ENCODE measurements at places on chromosomes 1 and 21.
A peak's percentile ranks its signal among the peaks of the same experiment; 100 is the strongest.

GRCh38 chr1:206909161-206909882 lies 12.1 kb downstream of the IL24 start:
- DNase-seq: no peak

DNA sequence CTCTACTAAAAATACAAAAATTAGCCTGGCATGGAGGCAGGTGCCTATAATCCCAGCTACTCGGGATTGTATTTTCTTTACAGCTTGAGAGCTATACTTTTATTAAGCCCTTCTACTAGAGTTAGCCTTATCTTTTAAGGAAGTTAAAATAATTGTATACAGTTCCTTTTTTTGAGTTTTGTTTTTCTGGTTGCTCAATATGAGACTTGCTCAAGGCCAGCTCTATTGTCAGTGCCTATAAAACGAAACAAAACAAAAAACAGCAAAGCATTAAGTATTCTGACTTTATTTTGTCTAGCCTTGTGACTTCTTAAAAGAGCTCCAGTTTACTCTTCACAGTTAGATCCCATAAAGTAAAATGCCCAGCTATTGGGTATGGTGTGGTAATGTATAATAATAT lies 17.2 kb downstream of the PKN2 start:
- DNase-seq: peak; percentile 84

- DNase-seq: no peak
Observed at GRCh38 chr1:185956881-185957280, 222.7 kb downstream of the HMCN1 start.

DNA sequence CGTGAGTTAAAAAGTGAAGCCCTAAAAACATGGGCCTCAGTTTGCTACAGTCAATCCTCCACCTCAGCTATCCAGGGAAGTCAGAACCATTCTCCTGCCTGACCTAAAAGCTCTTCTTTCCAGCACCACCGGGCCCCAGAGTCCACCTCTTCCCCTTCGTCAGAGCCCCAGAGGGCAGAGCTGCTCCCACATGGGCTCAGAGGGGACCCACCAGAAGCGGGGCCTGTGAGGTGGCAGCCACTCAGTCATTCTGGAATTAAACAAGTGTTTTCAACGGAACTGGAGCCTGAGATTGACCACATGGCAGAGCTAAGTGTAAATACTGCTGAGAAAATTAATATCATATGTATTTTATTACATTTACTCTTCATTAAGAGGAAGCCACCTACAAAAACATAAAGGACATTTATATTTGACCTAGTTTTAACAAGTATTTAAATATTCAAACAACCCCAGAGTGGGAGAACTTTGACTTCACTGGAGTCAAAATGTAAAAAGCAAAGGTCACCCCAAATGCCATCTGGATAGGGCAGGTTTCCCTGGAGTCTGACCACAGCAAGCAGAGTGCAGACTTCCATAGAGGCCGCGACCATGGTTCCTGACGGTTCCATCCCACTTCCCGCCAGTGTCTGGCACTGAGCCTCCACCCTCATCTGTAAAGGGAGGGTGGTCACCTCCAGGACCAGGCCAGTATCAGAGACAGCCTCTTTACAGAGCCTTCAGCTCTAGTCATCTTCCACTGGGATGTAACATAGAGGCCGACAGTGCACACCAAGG lies 1.8 kb downstream of the SUMO3 start:
- DNase-seq: no peak

- no peak for DNase-seq
Observed at GRCh38 chr1:166700696-166701095, 138.6 kb upstream of the POGK start.

DNA sequence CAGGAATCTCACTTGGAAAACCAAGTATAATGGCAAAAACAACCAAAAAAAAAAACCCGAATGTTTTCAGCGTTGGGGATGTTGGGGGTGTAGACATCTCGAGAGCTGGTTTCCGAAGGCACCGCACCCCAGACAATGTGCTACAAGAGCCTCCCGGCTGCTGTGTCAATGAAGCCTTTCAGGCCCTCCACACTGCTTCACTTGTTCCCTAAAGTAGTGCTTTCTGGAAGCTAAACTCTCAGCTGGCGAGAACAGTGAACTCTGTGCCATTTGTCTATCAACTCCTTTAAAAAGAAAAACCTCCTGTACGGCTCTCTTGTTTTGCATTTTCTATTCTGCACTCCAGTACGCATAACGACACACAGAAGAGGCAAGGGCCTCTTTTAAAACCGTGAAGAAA lies 32.5 kb downstream of the PLEKHO1 start:
- no peak for DNase-seq

- DNase-seq: no peak
Observed at GRCh38 chr1:180267211-180267561, 37.1 kb downstream of the LHX4 start.

DNA sequence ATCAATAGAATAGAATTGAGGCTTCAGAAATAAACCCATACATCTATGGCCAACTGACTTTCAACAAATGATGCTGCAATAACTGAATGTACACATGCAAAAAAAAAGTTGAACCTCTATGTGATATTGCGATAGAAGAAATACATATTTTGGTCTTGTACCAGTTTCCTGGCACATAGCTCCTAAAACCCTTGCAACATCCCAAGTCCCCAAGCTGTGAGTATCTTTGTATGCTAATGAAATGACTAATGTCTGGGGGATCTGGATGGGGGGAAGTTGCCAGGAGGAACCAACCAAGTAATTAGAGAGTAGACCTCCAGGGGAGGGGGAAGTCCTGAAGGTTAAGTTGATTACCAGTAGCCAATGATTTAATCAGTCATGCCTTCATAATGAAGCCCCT lies 24.4 kb downstream of the BLZF1 start:
- DNase-seq: no peak

DNA sequence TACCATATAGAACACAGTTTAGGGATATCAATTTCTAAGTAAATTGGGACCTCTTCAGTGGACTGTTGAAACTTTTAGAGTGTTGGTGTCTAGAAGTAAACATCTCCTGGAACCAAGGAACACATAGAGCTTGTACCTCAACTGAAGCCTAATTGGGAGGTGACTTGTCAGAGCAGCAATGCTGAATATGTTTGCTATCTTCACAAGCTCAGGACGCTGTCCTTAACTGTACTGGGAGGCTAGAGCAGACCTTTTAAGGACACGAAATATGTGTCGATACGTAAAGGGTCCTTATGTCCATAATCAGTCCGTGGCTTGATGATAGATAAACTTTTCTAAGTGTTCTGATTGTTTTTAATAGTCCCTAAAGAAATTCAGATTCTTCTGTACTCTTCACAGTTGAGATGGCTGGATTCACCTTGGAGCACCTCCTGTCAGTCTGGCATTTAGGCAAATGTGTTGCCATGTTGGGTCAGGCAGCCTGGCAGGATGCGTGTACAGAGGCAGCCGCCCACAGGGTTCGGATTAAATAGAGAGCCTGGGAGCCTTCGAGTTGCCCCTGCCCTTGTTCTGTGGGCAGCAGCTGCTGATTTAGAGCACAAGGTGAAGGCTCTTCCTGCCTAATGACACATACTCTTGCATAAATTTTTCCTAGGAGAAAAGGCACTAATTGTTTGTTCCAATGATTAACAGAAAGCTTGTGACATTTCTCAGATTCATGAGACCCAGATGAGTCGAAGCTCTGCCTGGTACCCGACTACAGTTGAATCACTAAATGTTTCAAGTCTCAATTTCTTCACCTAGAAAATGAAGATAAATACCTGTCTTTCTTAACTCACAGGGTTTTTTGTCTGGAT lies 3.6 kb downstream of the ACTN2 start:
- no peak for DNase-seq

DNA sequence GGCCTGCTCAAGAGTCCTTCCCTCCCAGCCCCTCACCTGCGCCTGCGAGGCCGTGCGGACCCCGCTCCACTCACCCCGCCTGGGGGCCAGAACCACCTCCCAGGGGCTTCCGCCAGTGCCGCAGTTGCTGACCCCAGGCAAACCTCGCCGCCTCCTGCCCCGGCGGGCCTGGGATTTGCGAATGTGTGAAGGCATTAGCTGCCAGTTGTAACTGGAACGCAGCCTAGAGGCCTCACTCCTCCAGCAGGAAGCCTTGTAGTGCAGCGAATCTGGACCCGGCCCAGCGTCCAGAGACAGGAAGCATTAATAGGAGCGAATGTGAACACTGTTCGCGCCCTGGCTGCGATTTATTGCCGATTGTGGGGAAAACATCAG lies 140.9 kb upstream of the ARHGEF16 start:
- no peak for DNase-seq

DNA sequence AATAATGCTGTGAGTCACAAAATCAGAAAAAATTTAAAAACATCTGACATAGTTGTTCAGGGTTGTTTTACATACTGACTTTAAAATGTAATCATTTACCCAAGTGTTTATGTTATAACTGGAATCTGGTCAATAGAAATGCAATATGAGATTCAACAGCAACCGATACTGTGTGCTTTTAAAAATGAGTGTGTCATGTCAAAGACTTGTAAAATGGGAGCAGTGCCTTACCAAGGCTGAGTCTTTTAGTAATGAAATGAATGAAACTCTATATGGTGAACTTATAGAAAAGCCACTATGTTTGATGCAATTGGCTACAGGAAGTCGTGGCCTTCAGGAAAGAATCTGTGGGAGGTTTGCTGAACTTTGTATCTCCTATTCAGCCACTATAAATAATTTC lies 570.2 kb downstream of the DPYD start:
- no peak for DNase-seq

GRCh38 chr1:208475449-208475848 lies 231.3 kb upstream of the PLXNA2 start:
- no peak for DNase-seq

DNA sequence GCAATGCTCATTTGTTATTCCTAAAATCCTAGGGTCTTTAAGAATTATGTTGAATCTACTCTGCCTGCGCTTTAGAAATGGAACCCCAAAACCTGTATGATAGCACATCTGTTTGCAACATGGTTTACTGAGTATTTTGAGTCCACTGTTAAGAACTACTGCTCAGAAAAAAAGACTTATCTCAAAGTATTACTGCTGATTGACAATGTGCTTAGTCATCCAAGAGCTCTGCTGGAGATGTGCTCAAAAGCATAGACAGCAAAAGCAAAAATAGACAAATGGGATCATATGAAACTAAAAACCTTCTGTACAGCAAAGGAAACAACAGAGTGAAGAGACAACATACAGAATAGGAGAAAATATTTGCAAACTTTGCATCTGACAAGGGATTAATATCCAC lies 107.0 kb downstream of the CTH start:
- DNase-seq: no peak

DNA sequence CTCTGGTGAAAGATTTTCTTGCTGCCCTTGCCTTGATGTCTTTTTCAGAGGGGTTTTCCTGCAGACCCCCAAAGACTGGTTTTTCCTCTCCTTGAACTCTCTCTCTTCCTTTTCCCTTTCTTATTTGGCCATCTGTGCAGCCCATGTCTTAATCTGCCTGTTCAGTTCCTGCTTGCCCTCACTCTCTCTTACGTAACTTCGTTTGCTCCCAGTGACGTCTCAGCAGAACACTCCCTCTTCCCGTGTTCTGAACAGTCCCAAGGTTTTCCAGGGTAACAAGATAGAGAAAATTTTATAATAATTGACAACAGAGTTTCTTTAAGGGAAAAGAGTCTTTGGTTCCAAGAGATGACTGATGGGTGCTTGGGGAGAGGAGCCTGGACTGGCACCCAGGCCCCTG lies 109.1 kb upstream of the LMO4 start:
- DNase-seq: no peak

DNA sequence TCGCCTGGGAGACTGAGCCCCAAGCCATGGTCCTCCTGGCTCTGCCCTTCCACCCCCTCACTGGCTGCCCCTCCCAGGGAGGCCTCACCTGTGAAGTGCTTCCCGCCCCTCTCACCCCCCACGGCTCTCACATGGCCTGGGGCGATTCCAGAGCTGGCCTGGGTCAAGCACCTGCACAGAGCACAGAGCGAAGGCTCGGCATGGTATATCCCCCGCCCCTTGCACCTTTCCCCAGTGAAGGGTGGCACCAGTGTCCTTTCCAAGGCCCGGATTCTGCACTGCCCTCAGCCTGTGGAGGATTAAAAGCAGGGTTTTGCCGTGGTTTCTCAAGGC lies 1.1 kb upstream of the AJAP1 start:
- DNase-seq: no peak

GRCh38 chr1:24949331-24949881 lies 19.3 kb upstream of the RUNX3 start:
- no peak for DNase-seq

GRCh38 chr1:179939941-179940340 lies 14.7 kb upstream of the CEP350 start:
- DNase-seq: no peak

GRCh38 chr1:205301842-205302588 lies 19.5 kb downstream of the NUAK2 start:
- no peak for DNase-seq

GRCh38 chr1:56686169-56686568 lies 41.1 kb downstream of the PRKAA2 start:
- DNase-seq: no peak

DNA sequence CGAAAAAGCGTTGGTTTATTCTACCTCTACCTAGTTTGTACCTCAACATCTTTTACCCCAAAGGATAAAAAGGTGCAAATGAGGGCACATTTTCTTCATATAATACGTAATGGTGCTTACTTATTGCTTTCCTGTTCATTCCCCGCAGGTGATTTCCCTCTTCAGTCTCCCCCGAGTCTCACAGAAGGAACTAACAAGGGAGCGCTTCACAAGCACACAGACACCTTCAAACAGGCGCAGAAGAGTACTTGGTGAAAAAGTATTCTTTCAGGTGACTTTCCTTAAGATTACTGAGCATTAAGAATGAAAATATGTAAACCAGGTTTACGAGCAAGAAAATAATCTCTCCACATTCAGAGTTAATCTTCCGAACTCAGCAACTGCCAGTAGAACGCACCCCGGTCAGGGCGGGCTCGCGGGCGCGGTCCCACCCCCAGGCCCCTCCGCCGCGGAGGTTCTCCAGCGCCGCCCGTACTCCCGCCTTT lies 511 bp upstream of the RABGAP1L start:
- no peak for DNase-seq

DNA sequence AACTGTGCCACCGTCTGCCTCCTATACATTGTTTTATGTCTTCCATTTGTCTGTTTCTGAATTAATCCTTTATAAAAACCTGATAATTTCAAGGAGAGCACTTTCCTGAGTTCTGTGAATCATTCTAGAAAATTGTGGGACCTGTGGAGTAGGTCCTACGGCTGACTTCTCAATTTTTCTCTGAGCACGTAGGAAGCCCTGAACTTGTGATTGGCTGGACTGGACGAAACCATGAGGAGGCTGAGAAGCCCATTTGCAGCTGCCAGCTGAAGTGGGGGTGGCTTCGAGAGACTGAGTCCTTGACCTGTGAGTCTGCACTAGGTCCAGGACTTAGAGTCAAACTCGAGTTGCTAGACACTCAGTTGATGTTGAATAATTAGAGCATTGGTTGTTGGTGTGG lies 277.1 kb upstream of the NCAM2 start:
- no peak for DNase-seq

DNA sequence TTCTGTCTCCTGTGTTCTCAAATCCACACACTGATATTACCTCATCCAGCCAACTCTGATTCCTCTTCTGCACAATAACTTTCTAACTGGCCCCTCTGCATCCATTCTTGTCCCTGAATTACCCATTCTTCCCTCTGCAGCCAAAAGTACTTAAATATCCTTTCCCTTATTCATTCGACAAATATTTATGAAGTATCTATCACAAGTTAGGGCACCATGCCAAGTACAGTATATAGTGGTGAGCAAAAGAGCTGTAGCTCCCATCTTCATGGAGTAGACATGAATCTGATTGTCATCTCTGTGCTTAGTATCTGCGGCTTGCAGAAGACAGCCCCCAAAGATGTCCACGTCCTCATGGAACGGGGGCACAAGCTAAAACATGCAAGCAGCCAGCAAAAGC lies 316.8 kb downstream of the SETD4 start:
- DNase-seq: no peak

Data from GF-D8 (cell line).